HFFc6 (cell line): ENCODE measurements at places on chromosomes 5 and 9. TPM values are rescaled to one million over a fixed set of nuclear protein-coding genes. Genes with fewer than 3 reads are reported as not detected.

DNA sequence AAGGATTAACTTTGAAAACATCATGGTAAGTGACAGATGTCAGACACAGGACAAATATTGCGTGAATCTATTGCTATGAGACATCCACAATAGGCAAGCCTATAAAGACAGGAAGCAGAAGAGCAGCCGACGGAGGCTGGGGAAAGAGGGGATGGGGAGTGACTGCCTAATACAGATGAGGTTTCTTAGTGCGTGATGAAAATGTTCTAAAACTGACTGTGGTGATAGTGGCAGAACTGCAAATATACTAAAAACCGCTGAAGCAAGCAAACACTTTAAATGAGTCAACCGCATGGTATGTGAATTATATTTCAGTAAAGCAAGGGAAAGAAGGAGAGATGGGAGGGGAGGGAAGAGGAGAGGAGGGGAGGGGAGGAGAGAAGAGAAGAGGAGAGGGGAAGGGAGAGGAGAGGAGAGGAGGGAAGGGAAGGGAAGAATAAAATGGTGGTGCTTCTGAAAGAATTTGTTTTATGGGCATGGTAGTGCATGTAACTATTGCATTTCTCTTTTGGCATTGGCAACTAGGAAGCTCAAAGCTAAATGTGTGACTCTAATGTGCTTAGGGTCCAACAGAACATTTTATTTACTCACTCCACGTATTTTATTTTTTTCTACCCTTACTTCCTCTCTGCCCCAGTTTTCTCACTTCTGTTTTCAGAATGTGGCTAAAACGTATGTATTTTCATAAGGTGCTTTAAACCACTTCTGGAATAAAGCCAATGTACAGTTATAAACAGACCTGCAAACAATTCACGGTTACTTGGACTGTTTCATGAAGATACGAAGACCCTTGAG lies 21.3 kb downstream of the AKNA start:
- peak; percentile 80 for DNase-seq

DNA sequence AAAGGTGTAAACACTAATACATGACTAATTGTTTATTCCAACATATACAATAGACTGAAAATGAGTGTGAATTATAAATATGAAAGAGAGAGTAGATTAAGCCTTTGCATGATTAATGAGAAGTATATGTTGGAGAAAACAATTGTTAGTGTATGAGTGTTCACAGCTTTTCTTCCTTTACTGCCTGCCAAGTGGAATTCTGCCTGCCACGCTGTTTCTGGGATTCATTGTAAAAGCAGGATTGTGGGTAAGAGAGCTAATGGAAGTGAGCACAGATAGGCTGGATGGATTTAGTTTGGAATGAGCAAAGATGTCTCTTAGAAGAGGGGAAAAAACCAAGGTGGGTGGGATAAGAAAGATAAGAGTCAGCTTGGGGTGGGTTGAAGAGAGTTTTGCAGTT lies 129.6 kb upstream of the NMUR2 start:
- no peak for DNase-seq

DNA sequence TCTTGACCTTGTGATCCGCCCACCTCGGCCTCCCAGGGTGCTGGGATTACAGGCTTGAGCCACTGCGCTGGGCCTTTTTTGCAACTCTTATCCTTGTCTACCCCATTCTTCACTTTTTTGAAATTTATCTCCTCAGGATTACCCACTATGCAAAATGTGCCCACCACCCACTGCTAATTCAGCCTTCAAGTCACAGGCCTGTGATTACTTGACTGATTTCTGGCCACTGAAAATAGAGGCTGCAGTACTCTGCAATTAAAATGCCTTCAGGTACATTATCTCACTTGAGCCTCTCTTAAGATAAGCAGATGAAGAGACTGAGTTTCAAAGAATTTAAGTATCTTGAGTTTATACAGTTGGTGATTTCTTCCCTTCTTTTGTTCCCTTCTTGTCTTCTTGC lies 112.4 kb upstream of the SPATA31D4 start:
- DNase-seq, result no peak

DNA sequence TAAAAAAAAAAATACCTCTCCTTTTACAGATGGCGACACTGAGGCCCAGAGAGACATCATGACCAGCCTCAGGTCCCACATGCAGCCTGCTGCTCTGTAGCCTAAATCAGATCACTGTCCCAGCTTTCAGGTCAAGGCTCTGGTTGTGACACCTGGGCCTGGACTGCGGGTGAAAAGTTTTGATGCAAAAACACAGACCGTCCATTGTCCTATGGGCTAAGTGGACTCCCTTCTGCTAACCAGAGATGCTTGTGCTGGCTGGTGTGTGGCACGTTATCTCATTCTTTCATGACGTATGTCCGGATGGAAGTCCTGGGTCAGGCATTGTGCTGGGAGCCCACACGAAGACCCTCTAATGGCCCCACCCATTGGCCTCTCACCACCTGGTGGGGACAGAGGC lies 7.8 kb downstream of the NEK6 start:
- DNase-seq, result no peak

DNA sequence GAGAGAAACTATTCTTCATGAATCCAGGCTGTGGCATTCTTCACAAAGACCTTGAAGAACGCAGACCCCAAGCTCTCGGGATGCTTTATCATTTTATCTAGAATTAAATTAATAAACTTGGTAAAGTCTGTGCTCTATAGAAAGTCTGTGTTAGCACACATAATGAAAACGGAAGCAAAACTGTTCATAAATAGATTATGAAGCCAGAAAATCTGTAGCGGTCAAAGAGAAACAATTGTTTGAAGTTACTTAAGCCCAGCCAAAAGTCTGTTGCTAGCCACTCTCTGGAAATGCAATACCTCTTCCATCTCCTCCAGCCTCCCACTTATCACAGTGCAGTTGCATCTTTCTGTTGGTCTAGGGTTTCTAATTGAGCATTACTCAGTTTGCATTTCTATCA lies 375.9 kb downstream of the KIF4B start:
- DNase-seq, result no peak

- DNase-seq, result no peak
Measured at GRCh38 chr5:140293091-140293848, 9.6 kb downstream of the PFDN1 start.

- DNase-seq, result no peak
Measured at GRCh38 chr5:68147659-68148058, 67.9 kb upstream of the PIK3R1 start.

DNA sequence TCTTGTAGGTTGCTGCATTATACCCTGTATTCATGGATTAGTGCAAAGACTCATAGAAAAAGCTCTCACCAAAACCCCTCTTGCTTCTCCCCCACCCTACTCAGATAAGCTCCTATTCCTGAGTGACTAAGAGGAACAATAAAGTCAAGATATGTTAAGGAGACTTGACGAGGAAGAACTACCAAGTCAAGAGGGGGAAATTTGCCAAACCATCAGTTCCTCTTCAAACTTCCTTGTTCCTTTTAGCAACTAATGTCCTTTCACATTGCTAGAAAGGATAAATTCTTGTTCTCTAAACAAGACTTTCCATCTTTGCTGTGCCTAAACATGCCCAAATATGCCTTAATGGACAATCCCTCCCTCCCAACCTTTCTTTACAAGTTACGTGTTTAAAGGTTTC lies 27.0 kb downstream of the CNOT8 start:
- DNase-seq, result no peak

DNA sequence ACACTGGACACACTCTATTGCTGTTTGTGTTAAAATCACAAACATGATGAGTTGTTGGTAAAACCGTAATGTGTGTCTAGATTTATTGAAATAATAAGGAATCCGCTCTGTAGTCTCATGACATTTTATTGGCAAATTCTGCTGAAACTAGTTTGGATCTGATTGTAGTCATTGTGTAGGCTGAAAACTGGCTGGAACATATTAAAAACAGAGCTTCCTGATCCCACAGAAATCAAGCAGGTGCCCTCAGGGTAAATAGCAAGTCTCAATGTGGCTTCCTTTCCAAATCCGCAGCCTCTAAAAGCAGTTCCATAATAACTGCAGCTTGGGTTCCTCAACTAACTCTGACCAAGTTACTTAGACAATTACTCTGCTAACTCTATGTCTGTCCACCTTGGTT lies 427.5 kb upstream of the KIF2A start:
- DNase-seq, result no peak

DNA sequence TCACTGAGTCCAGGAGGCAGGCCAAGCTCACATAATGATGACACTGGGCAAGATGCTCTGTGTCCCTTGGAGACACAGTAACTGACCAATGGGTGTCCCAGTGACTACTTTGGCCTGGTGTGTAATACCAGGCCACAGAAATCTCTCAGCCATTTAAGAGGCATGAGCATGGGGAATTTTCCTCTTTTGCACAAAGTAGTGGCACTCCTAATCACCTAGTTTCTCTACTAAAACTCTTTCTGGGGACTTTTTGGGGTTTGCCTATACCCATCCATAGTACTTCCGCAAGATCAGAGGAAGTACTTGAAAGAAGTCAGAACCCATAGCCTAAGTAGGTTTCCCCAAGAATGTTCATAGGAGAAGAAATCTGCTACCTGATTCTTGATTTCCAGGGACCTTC lies 161.9 kb downstream of the ARSB start:
- DNase-seq, result no peak

- DNase-seq, result no peak
Measured at GRCh38 chr5:85132269-85132668, 747.6 kb upstream of the EDIL3 start.

DNA sequence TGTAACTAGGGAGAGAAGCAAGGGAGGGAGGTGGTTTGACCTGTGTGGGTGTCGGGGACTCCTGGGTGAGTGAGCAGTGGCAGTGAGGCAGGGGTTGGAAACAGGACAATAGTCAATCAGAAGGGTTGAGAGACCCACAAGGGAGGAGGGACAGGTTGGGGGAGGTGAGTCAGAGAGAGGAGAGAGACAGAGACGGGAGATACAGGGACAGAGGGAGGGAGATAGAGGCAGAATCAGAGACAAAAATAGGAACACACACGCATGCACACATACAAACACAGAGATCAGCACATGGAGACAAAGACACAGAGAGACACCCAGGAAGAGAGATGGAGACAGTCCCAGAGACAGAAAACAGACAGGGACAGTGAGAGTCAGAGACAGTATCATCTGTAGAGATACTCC lies 39.3 kb upstream of the PTGS1 start:
- no peak for DNase-seq

- no peak for DNase-seq
Measured at GRCh38 chr9:84283946-84284345, 56.6 kb downstream of the SLC28A3 start.

GRCh38 chr9:119283078-119283794 lies 86.0 kb downstream of the BRINP1 start:
- DNase-seq, result no peak

DNA sequence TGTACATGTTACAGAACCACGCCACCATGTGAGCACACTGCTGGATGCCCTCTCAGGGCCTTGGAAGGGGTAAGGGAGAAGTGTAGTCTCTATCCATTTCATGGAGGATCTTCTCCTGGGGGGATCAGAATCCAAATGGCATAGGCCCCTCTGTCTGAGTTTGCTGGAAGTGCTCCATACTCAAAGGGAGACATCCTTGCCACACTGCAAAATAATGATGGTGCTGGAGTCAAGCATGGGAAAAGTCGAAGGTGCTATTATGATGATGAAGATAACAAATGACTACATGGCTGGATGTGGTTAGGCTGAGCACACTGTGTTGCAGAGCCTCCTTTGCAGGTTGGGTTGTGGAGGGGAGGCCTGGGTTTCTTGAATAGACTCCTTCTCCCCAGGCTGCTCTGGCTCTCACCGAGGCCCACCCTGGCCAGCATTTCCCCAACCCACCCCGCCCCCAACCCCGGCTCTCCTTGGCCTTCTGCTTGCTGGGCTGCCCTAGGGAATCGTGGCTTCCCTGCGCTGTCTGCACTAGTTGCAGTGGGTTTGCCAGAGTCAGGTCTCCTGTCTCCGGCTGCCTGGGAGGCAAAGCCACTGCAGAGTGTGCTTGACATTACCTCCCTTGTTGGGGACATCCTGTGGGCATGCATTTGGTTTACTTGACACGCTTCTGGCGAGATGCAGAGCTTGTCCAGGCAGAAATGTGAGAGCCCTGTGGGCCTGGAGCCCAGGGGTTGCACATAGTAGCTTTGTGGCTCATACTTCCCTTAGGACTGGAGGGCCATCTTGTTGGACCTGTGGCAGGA lies 3.0 kb downstream of the MVB12B start:
- no peak for DNase-seq

- peak; percentile 15 for DNase-seq
Measured at GRCh38 chr5:7325975-7326913, 69.7 kb upstream of the ADCY2 start.

DNA sequence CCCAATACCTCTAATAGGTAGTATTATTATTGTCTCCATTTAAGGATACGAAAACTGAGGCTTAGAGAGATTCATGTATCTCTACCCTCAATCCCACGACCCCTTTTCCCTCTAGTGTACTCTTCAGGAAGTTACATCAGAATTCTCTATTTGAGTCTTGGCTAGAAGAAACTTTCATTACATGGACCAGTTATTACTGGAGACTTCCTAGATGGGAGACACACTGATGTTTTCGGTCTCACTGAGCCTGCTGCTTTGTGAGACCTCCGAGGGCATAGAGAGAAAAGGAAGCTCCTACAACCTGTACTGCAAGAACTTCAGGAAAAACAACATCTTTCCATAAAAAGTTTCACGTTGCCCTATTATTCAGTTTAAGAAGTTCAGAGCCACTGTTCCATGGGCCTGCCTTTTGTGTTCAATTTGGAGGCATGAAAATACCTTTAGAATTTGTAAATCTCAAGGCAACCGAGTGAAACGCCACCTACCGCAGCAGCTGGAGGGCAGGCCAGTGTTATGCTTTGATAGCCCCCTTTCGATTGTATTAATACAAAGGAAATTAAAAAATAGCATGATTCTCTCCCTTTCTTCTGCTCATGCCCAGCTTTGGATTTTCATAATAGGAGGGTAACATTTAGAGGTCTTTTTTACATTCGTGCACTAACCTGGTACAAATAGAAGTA lies 223.3 kb downstream of the EBF1 start:
- DNase-seq, result no peak

GRCh38 chr5:143564417-143564816 lies 160.9 kb upstream of the NR3C1 start:
- no peak for DNase-seq

GRCh38 chr9:37025071-37025822 lies 8.8 kb downstream of the PAX5 start:
- no peak for DNase-seq

GRCh38 chr9:96086936-96087571 lies 211.6 kb downstream of the ERCC6L2 start:
- no peak for DNase-seq

- peak; percentile 47 for DNase-seq
Measured at GRCh38 chr5:96124589-96124988, 162.9 kb upstream of the ELL2 start.

GRCh38 chr5:24909210-24909609 lies 264.4 kb upstream of the CDH10 start:
- no peak for DNase-seq

- DNase-seq, result no peak
Measured at GRCh38 chr9:3508521-3509291, 17.1 kb downstream of the RFX3 start.

Gene SLU7
- total RNA-seq, result 37.4 to 47.3 TPM (median 45.3 TPM) in 3 replicates

Gene C9
- 0.18 TPM in 1 of 2 replicates, not detected in the other for total RNA-seq

Gene PRRT1B
- total RNA-seq, result not detected in 3 replicates

Gene CD14
- 0.84 to 1.9 TPM (median 0.89 TPM) in 3 replicates for total RNA-seq

Gene SMIM33
- not detected in 3 replicates for total RNA-seq

Gene CD74
- total RNA-seq, result not detected in 3 replicates

Gene P4HA2
- total RNA-seq, result 144 to 198 TPM (median 187 TPM) in 3 replicates

Gene TYRP1
- total RNA-seq, result not detected in 3 replicates

Gene KCNV2
- total RNA-seq, result not detected in 2 replicates

Gene GPR21
- 0.15 TPM in 1 of 3 replicates, not detected in the others for total RNA-seq

Gene NSA2
- total RNA-seq, result 78.4 to 93.4 TPM (median 84.2 TPM) in 3 replicates

Gene COL15A1
- total RNA-seq, result 0.16 to 0.57 TPM (median 0.21 TPM) in 3 replicates

Gene RNF208
- total RNA-seq, result 1.4 to 3.2 TPM (median 3.0 TPM) in 3 replicates

Gene F2R
- total RNA-seq, result 58.9 and 63.0 TPM in 2 replicates

Gene OLFML2A
- total RNA-seq, result 0.35 to 0.99 TPM (median 0.57 TPM) in 3 replicates

Gene PCDHB2
- total RNA-seq, result 4.1 and 8.4 TPM in 2 replicates

Gene ENG
- total RNA-seq, result 236 to 261 TPM (median 254 TPM) in 3 replicates
